ENCODE measurements at places on chromosomes 2 and 18.

- DNase-seq = no peak
Observed at GRCh38 chr2:166106431-166107015, 21.3 kb downstream of the SCN1A start.

- DNase-seq = no peak
Observed at GRCh38 chr2:211812587-211812986, 726.0 kb downstream of the ERBB4 start.

DNA sequence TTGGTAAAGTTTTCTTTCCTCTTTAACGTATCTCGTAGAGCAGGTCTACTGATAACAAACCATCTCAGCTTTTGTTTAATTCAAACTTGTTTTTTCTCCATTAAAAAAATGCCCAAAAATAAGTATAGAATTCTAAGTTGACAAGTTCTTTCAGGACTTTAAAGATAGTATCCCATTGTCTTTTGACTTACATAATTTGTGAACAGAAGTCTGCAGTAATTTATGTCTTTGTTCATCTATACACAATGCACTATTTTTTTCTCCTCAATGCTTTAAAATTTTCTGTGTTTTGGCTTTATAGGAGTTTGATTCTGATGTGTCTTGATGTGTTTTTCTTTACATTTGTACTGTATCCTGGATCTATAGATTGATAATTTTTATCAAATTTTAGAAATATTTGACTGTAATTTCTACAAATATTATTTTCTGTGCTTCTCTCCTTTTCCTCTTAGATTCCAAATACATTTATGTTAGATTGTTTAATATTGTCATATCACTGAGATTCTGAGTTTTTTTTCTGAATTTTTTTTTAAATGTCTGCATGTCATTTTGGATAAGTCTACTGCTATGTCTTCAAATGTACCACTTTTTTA is 143.3 kb downstream of the FTCDNL1 start:
- DNase-seq = no peak

- no peak for DNase-seq
Observed at GRCh38 chr2:168699844-168700417, 102.5 kb upstream of the NOSTRIN start.

GRCh38 chr2:3805201-3805939 is 102.0 kb downstream of the DCDC2C start:
- no peak for DNase-seq

DNA sequence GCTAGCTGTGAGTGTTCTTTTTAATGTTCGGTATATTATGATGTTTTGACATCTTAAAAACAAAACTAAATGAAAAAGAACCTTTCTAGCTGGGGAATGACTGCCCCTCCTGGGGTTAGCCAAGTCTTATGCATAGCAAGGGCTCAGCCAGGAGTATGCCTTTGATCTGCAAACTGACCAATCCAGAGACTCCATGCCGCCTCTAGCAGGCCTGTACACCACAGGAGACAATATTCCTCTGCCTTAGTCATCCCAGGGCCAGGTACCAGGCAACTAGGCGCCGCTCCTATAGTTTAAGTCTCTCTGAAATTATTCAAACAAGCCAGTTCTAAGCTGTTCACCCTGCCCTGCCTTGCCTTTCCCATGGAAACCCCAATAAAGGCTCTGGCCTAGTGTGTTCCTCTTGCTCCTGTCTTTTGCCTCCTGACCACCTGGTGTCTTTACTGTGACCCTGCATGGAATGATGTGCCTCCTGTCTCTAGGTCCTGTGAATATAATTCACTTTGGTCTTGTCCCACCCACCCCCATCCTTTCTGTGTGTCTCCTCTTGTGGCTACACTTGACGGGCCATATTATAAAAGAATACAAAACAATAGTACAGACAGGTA is 52.0 kb upstream of the CHN1 start:
- DNase-seq = no peak

DNA sequence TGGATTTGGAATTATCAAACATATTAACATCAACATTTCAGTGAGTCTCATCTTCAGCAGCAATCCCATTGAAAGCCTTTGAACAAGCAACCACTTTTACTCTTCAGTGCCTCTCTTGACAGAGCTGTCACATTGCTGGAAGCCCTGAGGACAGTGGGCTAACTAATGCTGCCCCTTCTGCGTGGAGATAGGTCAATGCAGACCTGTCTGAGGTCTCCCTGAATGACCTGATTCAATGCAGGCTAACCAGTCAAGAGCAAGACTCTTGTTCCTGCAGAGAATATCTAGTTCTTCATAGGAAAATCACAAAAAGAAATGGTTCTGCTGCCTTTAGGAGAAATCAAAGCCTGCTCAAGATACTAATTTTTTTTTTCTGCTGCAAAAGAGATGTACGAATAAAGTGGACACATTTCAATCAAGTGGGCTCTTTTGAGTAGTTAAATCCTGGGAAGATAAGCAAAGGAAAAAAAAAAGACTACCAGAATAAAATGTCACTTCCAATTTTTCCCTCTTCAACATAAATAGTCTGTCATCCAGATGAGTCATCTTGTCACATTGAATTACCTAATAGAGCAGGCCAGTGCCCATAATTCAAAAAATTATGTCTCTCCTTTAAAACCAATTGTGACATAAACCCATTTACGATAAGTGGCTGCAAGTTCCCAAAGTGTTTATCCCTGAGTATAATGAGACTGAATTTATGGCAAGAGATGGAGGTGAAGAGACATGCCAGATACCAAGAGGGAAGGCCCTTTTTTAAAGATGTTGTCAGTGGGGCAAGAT is 1269.0 kb upstream of the DDX18 start:
- no peak for DNase-seq

GRCh38 chr18:79371561-79372121 is 24.1 kb upstream of the NFATC1 start:
- DNase-seq = no peak
